Occipital lobe (tissue), 3 donors: ENCODE measurements at places on chromosomes 16 and 17.

- DNase-seq: no peak
These were observed 48.6 kb upstream of the XYLT1 start for GRCh38 chr16:17519101-17519955.

- no peak for DNase-seq
These were observed 18.9 kb downstream of the MYBBP1A start for GRCh38 chr17:4536259-4536741.

GRCh38 chr16:21156767-21157467 is 1.6 kb upstream of the LDAF1 start:
- peak; percentile 39 for DNase-seq

GRCh38 chr17:79497777-79498348 is 113.0 kb downstream of the RBFOX3 start:
- no peak for DNase-seq

- DNase-seq: no peak
These were observed 8.4 kb upstream of the CLEC18A start for GRCh38 chr16:69942627-69943170.

GRCh38 chr16:47920709-47921108 is 235.1 kb downstream of the ABCC12 start:
- DNase-seq: no peak

DNA sequence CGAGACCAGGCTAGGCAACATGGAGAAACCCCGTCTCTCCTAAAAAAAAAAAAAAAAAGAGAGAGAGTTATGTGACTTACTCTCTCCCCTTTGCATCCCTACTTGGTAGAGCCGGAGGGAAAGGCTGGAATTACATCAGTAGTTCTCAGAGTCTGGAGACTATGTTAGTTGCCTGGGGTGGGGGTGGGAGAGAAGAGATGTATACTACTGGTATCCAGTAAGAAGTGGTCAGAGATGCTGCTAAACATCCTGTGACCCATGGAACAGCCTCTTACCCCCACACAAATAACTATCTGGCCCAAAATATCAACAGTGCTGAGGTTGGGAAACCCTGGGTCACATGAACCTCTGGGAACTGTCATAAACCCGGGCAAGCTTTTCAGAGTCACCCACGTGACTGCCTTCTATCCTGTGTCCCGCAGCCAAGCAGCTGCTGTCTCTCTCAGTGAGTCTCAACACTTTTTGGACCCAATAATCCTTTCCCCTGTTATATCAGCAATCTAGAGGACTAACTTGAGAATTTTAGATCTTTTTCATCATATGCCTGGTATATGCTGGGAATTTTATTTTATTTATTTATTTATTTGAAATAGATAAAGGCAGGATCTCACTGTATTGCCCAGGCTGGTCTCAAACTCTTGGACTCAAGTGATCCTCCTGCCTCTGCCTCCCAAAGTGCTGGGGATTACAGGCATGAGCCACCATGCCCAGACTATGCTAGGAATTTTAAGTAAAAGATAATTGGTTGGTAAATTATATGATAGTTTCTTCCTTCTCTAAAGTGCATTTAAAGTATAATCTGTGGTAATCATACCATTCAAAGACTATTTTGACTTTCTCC is 8.7 kb downstream of the EIF1 start:
- DNase-seq: no peak

DNA sequence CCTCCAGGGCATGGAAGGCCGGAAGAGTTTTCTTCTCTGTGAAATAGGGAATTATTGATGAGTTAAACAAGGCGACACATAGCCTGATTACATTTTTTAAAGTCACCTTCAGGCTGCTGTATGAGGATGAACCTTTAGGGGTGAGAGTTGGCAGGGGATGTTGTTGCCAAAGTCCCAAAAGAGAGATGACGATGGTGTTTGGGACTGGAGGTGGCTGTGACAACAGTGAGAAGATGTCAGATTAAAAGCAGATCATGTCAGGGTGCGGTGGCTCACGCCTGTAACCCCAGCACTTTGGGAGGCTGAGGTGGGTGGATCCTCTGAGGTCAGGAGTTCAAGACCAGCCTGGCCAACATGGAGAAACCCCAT is 16.8 kb upstream of the ASGR2 start:
- DNase-seq: no peak

DNA sequence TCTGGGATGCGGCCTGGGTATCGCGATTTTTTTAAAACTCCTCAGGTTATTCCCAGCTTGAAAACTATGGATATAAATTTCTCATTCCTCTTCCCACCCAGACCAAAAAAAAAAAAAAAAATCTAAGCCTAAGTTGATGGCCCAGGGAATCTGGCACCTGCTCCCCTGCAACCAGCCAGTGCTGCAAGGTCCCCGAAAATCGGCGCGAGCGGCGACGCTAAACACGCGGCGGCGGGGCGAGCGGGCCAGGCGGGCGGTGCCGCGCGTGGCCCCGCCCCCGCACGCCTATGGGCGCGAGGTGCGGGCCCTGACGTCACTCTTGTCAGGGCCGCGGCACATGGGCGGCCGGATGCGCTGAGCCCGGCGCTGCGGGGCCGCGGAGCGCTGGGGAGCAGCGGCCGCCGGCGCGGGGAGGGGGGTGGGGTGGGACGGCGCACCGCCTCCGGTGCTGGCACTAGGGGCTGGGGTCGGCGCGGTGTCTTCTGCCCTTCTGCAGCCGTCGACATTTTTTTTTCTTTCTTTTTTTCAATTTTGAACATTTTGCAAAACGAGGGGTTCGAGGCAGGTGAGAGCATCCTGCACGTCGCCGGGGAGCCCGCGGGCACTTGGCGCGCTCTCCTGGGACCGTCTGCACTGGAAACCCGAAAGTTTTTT is at the start of gene HLF:
HLF (plus strand) TSS at position 316 of the 654 bp plus-strand sequence. CDS start 525 bp downstream, outside the sequence.
- peak; percentile 76 for DNase-seq

DNA sequence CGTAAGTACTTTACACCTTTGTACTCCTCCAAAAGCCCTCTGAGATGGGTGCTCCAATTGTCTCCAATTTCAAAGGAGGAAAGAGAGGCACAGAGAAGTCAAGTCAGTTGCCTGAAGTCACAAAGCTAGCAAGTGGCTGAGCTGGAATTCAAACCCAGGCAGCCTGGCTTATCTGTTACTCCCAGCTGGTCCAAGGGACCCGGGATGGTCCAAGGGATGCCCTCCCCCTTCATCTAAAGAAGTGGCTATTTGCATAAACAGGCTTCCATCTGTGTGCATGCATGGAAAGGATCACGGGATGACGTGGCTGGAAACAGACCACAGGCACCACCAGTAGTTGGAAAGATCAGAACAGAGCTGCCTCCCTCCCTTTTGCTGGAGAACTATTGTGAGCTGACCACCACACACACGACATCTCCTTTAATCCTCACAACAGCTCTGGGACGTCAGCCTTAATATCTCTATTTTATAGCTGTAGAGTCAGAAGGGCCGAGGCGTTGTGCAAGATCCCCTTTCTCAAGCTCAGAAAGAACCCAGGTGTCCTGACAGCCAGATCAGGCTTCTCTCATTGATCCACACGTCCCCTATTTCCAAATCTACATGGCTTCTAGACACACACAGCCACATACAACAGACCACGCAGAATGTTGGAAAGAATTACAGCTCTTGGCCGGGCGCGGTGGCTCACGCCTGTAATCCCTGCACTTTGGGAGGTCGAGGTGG is 10.9 kb upstream of the COL1A1 start:
- DNase-seq: no peak

GRCh38 chr16:9138731-9139501 is 47.5 kb downstream of the HAPSTR1 start:
- DNase-seq: peak; percentile 69

- DNase-seq: no peak
These were observed 1.6 kb downstream of the HS3ST6 start for GRCh38 chr16:1916640-1916990.

DNA sequence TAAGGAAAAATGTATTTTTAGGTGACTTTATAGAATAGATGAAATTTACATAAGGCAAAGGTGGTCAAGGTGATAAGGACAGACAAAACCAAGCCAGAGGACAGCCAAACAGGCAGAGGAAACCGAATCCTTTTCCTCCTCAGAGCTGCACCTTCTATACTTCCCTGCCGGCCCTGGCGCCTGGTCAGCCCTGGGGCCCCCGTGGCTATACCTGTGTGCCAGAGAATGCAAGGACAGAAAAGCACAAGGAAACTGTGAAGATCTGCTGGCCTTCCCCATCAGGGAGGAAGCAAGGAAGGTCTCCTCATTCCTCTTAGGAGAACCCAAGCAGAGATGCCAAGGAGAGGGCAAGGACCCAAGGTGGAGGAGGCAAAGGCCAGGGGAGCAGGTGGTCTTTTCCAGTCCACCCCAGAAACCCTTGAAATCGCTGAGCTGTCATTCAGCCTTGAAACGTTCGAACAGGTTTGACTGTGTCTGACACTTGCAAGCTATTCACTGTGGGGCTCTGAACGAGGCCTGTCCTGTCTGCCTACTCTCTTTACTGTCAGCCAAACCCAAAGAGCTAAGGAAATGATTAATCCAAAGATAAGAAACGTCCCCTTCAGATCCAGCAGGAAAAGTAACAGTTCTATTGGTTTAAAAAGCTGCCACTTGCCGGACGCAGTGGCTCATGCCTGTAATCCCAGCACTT is 114.4 kb downstream of the XYLT1 start:
- DNase-seq: no peak

- no peak for DNase-seq
These were observed 47.8 kb upstream of the NLRP1 start for GRCh38 chr17:5631958-5632590.
